Suprapubic skin (tissue), 4 donors: ENCODE measurements at places on chromosomes 11 and 22. TPM values are rescaled to one million over a fixed set of nuclear protein-coding genes. Genes with fewer than 3 reads are reported as not detected.

- no peak overlapping the region for H3K4me3 ChIP-seq
- no peaks in the 10 kb centered on the region for H3K27me3 ChIP-seq
- DNase-seq, result no peak
- no peaks in the 10 kb centered on the region for H3K36me3 ChIP-seq
- no peak overlapping the region for H3K27ac ChIP-seq
- H3K4me1 ChIP-seq, result peaks cover 8% of the 10 kb centered on the region
These were observed 201.2 kb upstream of the E2F8 start for GRCh38 chr11:19441752-19442553.

- no peak for DNase-seq
- H3K27ac ChIP-seq, result peak overlapping the region; percentile 80
- no peaks in the 10 kb centered on the region for H3K36me3 ChIP-seq
These were observed 889 bp downstream of the PLAAT4 start for GRCh38 chr11:63537293-63538101.

DNA sequence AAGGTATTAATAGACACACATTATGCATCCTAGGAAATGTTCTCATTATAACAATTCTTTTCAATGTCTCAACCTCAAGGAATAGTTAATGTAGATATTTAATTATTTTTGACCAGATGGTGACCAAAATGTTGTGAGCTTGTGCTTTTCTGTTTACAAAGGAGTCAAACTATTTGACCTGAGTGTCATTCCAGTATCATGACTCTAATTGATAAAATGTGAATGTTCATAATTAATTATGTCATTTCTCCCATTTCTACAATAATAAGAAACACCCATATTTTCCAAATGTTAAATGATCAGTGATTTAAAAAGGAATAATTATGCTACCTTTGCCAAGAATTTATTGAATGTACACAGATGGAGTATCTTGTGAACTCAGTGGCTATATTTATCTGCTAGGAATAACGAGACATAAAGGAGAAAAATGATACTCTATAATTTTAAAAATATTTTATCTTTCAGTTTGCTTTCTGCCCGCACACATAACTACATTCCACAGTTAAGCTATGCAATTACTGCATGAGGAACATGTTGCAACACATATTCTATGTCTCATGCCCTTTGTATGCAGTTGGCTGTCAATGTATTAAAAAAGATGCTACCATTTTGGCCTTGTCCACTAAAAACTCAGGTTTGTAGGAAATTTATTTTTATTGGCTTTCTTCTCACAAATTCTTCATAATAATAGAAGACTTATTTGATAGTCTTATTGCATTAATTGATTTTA is 376.7 kb upstream of the CCDC179 start:
- DNase-seq, result no peak
- no peaks in the 10 kb centered on the region for H3K27me3 ChIP-seq
- no peak overlapping the region for H3K27ac ChIP-seq
- H3K36me3 ChIP-seq, result no peaks in the 10 kb centered on the region
- H3K4me3 ChIP-seq, result no peak overlapping the region
- no peaks in the 10 kb centered on the region for H3K4me1 ChIP-seq

DNA sequence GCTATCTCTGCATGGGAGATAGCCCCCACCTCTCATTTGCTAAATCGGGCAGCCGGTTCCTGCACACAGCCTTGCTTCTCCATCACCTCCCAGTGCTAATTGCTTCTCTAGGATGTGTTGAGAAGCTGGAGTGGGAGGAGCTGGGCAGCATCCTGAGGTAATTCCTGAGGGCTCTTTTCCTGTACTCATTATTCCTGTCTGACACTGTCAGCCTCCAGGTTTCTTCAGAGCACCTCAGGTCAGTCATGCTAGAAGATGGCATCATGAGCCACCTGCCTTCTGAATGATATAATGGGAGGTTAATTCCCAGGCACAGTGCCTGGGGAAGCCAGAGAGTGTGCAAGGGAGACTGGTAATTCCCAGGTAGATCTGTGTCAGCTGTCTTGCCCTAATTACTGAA is 133.0 kb downstream of the RAB38 start:
- DNase-seq, result no peak
- H3K4me1 ChIP-seq, result no peaks in the 10 kb centered on the region

- H3K27me3 ChIP-seq, result no peaks in the 10 kb centered on the region
- peaks cover 43% of the 10 kb centered on the region for H3K4me1 ChIP-seq
- H3K4me3 ChIP-seq, result no peak overlapping the region
- no peaks in the 10 kb centered on the region for H3K36me3 ChIP-seq
- DNase-seq, result no peak
These were observed 17.1 kb upstream of the CSRP3 start for GRCh38 chr11:19218786-19219460.

GRCh38 chr22:37211866-37212173 is 457 bp downstream of the SSTR3 start:
- H3K27ac ChIP-seq, result no peak overlapping the region
- peaks cover 26% of the 10 kb centered on the region for H3K27me3 ChIP-seq
- no peaks in the 10 kb centered on the region for H3K36me3 ChIP-seq
- DNase-seq, result no peak
- H3K4me3 ChIP-seq, result no peak overlapping the region

DNA sequence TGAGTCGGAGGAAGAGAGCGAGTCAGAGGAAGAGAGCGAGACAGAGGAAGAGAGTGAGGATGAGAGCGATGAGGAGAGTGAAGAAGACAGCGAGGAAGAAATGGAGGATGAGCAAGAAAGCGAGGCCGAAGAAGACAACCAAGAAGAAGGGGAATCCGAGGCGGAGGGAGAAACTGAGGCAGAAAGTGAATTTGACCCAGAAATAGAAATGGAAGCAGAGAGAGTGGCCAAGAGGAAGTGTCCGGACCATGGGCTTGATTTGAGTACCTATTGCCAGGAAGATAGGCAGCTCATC is 780 bp downstream of the TRIM44 start:
- H3K27me3 ChIP-seq, result no peaks in the 10 kb centered on the region
- peak overlapping the region; percentile 99 for H3K27ac ChIP-seq
- DNase-seq, result no peak
- H3K4me3 ChIP-seq, result peak overlapping the region; percentile 95
- peaks cover 29% of the 10 kb centered on the region for H3K4me1 ChIP-seq
- H3K36me3 ChIP-seq, result no peaks in the 10 kb centered on the region

GRCh38 chr11:132447761-132448160 is 1077.3 kb downstream of the NTM start:
- H3K4me3 ChIP-seq, result no peak overlapping the region
- DNase-seq, result no peak
- no peaks in the 10 kb centered on the region for H3K4me1 ChIP-seq
- no peak overlapping the region for H3K27ac ChIP-seq
- H3K36me3 ChIP-seq, result no peaks in the 10 kb centered on the region

GRCh38 chr11:30560206-30561106 is 25.7 kb downstream of the MPPED2 start:
- no peaks in the 10 kb centered on the region for H3K4me1 ChIP-seq
- no peak for DNase-seq
- H3K4me3 ChIP-seq, result no peak overlapping the region

DNA sequence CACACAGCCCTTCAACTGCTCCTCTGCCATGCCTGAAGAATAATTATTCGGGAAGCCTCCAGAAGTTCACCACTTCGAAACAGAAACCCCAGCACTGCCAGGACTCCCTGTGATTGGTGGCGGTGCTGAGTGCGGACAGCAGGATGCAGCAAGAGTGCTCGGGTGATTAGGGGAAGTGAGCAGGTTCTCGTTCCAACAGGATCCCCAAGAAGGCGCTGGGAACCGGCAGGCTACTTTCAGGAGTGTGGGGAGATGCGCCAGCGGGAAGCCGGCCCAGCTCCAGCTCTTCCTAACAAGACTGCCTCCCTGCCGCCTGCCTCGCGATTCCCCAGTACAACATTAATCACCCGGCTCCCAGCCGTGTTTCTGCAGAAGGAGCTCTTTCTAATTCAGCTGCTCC is 630.2 kb downstream of the BRD1 start:
- DNase-seq, result peak; percentile 34
- no peaks in the 10 kb centered on the region for H3K36me3 ChIP-seq
- no peak overlapping the region for H3K4me3 ChIP-seq
- H3K27me3 ChIP-seq, result peaks cover 30% of the 10 kb centered on the region

DNA sequence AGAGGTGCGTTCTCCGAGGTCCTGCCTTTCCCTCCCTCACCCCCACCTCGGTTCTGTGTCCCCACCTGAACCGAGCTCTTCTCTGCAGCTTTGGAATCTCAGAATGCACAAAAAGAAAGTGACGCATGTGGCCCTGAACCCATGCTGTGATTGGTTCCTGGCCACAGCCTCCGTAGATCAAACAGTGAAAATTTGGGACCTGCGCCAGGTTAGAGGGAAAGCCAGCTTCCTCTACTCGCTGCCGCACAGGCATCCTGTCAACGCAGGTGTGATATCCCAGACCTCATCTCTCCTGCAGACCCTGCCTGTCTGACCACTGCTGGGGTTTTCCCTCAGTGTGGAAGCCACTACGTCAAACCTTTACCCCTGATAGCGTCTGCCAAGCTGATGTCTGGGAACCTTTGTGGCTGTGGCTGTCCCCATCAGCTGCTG is 13.9 kb downstream of the ACP2 start:
- H3K27me3 ChIP-seq, result no peaks in the 10 kb centered on the region
- peaks cover 7% of the 10 kb centered on the region for H3K4me1 ChIP-seq
- H3K4me3 ChIP-seq, result no peak overlapping the region
- no peak overlapping the region for H3K27ac ChIP-seq
- DNase-seq, result no peak

GRCh38 chr11:61650781-61651571 is 29.2 kb upstream of the DAGLA start:
- H3K27ac ChIP-seq, result no peak overlapping the region
- H3K4me1 ChIP-seq, result no peaks in the 10 kb centered on the region

GRCh38 chr11:88433536-88434230 is 96.1 kb upstream of the CTSC start:
- no peak overlapping the region for H3K27ac ChIP-seq
- H3K4me1 ChIP-seq, result no peaks in the 10 kb centered on the region
- no peak overlapping the region for H3K4me3 ChIP-seq
- H3K36me3 ChIP-seq, result no peaks in the 10 kb centered on the region
- no peak for DNase-seq

DNA sequence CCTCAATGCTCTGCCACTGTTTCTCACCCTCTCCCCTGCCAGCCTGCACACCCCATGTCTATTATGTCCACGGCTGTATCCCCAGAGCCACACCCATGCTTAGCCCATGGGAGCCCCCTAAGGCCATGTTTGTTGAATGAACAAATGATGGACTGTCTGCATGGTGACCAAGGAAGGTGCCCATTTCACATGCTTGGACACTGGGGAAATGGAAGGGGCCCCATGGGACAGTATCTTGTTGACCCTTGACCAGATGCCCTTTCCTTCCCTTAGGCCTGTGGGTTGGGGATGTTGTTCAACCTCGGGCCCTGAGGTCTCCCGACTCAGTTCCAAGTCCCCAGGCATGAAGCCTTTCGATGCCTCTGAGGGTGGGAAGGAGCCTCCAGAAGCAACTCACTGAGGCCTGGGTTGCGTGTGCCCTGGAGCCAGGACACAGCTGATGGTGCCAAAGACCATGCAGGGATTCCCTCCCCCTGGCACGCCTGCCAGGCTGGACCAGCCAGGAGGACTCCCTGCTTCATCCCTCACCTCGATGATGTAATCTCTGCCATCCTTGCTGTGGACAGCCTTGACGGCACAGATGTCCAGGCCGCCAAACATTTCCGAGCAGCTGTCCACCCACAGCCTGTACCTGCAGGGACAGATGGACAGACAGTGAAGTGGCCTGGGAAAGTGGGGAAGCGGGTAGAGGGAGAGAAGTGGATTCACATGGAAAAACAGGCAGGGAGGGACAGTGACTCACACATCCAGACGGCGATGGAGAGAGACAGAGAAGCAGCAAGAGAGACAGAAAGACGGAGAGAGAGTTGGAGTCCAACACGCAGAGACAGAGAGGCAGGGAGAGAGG is 58.9 kb downstream of the FBXO7 start:
- no peak overlapping the region for H3K4me3 ChIP-seq
- DNase-seq, result no peak
- no peaks in the 10 kb centered on the region for H3K27me3 ChIP-seq

GRCh38 chr11:43392713-43393112 is 34.0 kb downstream of the TTC17 start:
- H3K27me3 ChIP-seq, result no peaks in the 10 kb centered on the region
- no peak overlapping the region for H3K27ac ChIP-seq
- no peaks in the 10 kb centered on the region for H3K4me1 ChIP-seq
- peaks cover 70% of the 10 kb centered on the region for H3K36me3 ChIP-seq
- no peak overlapping the region for H3K4me3 ChIP-seq

DNA sequence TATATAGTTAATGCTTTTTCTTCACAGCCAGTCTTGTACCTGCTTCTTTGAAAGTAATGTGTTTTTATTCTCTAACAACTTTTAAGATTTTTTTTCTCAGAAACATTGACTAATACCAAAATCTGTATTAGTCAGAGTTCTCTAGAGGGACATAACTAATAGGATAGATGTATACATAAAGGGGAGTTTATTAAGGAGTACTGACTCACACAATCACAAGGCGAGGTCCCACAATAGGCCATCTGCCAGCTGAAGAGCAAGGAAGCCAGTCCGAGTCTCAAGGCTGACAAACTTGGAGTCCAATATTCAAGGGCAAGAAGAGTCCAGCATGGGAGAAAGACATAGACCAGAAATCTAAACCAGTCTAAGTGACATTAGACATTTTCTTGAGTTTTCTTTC is 140.0 kb downstream of the RAB38 start:
- no peaks in the 10 kb centered on the region for H3K36me3 ChIP-seq
- DNase-seq, result no peak
- no peak overlapping the region for H3K27ac ChIP-seq

GRCh38 chr22:27377501-27378295 is 423.9 kb downstream of the MN1 start:
- peaks cover 18% of the 10 kb centered on the region for H3K4me1 ChIP-seq
- no peak overlapping the region for H3K27ac ChIP-seq
- no peak overlapping the region for H3K4me3 ChIP-seq
- H3K36me3 ChIP-seq, result no peaks in the 10 kb centered on the region
- H3K27me3 ChIP-seq, result peaks cover 15% of the 10 kb centered on the region

DNA sequence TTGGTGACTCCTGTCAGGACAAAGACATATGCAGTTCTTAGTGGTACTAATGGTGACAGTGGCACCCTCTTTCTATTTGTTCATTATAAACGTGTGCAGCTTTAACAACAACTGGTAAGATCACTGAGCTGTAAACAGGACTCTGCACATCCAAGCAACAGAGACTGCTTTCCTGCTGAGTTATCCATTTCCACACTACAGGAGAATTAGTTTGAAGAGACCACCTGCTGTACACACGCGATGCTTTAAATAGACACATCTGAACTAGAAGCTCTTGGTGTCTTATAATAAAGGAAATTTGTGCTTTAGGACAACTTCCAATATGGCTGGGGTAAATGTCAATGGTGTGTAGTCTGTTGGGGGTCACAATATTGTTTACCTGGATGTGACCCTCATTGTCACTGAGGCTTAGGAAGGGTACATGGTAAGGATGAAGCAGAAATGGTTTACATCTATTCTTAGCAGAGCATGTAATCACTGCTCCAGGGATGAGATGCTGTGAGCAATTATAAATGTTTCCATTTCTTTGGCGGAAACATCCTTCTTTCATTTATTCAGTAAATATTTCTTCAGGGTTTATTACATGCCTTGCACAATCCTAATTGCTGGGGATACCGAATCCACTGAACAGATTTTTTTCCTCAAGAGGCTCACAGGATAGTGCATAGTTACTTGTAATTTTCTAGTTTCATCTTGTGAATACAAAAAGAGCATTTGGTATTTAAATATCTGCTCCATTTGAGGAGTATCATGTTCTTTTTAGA is 354.0 kb upstream of the CCDC90B start:
- no peak for DNase-seq
- H3K4me1 ChIP-seq, result no peaks in the 10 kb centered on the region
- no peak overlapping the region for H3K4me3 ChIP-seq
- H3K27ac ChIP-seq, result no peak overlapping the region
- no peaks in the 10 kb centered on the region for H3K27me3 ChIP-seq

The TYMP gene
- total RNA-seq, result 46.9 TPM

The OR1S2 gene
- not detected for total RNA-seq

The SLC35C1 gene
- total RNA-seq, result 9.4 TPM

The ART1 gene
- total RNA-seq, result not detected

The UBQLN3 gene
- total RNA-seq, result 0.56 TPM
